Chondrocyte (in vitro differentiated cells): ENCODE measurements at places on chromosomes 1 and 21.

DNA sequence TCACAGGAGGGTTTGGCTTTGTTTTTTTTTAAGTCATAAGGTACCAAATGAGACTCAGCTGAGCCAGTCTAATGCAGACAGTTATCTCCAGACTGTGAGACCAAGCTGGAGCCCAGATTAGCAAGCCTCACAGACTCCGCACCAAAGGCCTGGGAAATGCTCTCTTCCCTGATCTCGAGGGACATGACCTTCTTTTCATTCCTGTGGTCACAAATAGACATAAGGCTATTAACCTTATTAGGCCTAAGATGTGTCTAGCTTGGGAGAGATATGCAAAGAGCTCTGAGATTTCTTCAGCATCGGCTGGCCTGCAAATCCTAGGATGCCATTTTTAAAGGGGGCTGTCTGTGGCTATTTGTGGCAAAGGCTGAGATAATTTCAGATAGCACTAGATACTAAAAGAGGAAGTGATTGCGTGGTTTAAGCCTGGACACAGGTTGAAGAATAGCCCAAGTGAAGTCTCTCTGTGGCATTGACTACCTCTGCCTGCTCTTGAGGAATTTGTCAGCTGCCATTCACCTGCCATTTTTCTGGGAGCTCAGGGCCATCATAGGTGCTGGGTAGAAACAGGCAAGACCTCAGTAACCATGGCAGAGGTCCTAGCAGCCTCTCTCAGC lies 301.3 kb downstream of the SIPA1L2 start:
- peak overlapping the region; percentile 43 for H3K27ac ChIP-seq
- H3K4me1 ChIP-seq: peaks cover 20% of the 10 kb centered on the region
- H3K27me3 ChIP-seq: peaks cover 4% of the 10 kb centered on the region
- H3K36me3 ChIP-seq: no peaks in the 10 kb centered on the region

GRCh38 chr1:71783071-71783470 lies 499.3 kb downstream of the NEGR1 start:
- H3K4me3 ChIP-seq: no peak overlapping the region
- no peaks in the 10 kb centered on the region for H3K4me1 ChIP-seq
- H3K27me3 ChIP-seq: no peaks in the 10 kb centered on the region
- no peak for DNase-seq
- no peak overlapping the region for H3K27ac ChIP-seq
- H3K36me3 ChIP-seq: no peaks in the 10 kb centered on the region

DNA sequence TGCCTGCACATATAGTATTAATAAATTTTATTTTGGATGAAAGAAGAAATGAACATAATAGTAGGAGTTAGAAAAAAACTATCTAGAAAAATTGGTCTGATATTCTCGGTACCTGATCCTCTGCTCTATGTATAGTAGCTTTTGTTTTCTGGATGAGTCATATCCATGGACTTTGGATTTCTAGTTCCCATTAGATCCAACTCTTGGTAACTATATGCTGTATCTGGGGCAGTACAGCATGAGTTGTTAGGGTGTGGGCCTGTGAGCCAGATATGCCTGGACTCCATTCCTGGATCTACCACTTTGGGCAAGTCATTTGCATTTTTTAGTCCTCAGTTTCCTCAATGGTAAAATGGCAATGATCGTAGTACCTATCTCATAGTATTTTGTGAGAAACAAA lies 372.2 kb upstream of the PKN2 start:
- H3K27me3 ChIP-seq: peaks cover 14% of the 10 kb centered on the region
- no peak for DNase-seq
- no peak overlapping the region for H3K27ac ChIP-seq
- no peaks in the 10 kb centered on the region for H3K4me1 ChIP-seq
- H3K36me3 ChIP-seq: peaks cover 2% of the 10 kb centered on the region

GRCh38 chr1:2192031-2192995 lies 2.3 kb downstream of the FAAP20 start:
- DNase-seq: no peak
- peaks cover 33% of the 10 kb centered on the region for H3K4me1 ChIP-seq
- no peaks in the 10 kb centered on the region for H3K36me3 ChIP-seq
- H3K27ac ChIP-seq: peak overlapping the region; percentile 83
- H3K27me3 ChIP-seq: no peaks in the 10 kb centered on the region
- H3K4me3 ChIP-seq: peak overlapping the region; percentile 57

DNA sequence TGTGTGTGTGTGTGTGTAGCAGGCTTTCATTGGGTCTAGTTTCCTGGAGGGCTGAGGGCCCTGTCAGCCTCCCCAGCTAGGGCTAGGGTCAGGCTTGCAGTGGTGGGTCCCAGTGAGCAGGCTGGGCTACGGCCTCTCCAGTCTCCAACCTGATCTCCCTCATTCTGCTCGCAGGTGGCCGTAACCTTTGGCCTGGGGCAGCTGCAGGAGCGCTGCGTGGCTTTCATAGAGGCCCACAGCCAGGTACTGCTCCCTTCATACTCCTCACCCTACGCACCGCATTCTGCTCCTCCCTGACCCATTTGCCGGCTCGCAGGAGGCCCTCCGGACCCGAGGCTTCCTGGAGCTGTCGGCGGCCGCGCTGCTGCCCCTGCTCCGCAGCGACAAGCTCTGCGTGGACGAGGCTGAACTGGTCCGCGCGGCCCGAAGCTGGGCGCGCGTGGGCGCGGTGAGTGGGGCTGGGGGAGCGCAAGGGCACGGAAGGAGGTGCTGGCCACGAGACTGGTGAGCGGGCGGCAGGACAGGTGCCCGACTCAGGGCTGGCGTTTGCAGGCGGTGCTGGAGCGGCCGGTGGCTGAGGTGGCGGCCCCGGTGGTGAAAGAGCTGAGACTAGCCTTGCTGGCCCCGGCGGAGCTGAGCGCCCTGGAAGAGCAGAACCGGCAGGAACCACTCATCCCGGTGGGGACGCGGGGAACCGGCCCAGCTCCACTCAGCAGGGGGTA lies 4.7 kb downstream of the BTBD19 start:
- no peak overlapping the region for H3K4me3 ChIP-seq
- no peaks in the 10 kb centered on the region for H3K27me3 ChIP-seq
- DNase-seq: peak; percentile 94
- H3K36me3 ChIP-seq: peaks cover 13% of the 10 kb centered on the region
- peak overlapping the region; percentile 17 for H3K27ac ChIP-seq

DNA sequence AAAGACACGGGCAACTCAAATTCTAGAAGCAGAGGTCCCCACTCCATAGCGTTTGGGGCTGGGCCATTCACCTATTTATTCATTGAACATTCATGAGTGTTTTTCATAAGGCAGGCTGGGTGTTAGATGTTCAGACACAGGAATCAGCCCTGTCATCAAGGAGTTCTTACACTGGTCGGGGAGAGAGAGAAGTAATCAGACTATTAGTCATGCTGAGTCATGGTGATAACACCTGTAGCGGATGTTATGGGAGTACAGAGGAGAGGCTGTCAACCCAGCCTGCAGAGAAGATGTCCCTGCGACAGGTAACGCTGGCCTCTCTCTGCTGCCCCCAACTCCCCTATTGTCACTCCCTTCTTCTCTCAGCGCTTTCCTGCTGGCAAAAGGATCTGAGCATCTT lies 17.2 kb downstream of the LY9 start:
- no peaks in the 10 kb centered on the region for H3K27me3 ChIP-seq
- no peak for DNase-seq
- H3K27ac ChIP-seq: no peak overlapping the region
- H3K4me3 ChIP-seq: no peak overlapping the region
- H3K4me1 ChIP-seq: no peaks in the 10 kb centered on the region

GRCh38 chr21:39630827-39631226 lies 18.1 kb downstream of the B3GALT5 start:
- peaks cover 36% of the 10 kb centered on the region for H3K4me1 ChIP-seq
- H3K36me3 ChIP-seq: no peaks in the 10 kb centered on the region
- peak overlapping the region; percentile 36 for H3K27ac ChIP-seq

DNA sequence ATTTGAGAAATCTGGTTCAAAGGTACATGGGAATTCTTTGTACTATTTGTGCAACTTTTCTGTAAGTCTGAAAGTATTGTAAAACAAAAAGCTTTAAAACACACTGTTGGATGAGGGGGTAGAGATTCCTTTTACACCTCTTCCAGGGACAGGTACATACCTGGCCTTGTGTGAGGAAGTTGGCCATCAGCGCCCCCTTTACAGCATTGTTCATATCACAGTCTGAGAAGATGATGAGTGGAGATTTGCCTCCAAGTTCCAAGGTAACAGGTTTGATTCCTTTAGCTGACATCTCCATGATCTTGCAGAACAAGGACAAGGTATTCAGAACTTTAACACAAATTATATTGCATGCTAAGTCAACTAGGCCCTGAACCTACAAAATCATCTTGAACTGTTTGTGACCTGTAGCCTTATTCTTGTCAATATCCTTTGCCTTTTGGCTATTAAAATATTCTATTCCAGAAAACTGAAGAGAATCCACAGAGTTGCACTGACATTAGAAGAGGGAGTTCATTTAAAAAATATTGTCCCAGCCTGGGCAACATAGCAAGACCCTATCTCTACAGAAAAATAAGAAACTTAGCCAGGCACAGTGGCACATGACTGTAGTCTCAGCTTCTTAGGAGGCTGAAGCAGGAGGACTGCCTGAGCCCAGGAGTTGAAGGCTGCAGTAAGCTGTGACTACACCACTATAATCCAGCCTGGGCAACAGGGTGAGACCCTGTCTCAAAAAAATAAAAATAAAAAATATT lies 18.9 kb downstream of the ALDH9A1 start:
- no peak for DNase-seq
- peaks cover 35% of the 10 kb centered on the region for H3K36me3 ChIP-seq
- H3K4me3 ChIP-seq: no peak overlapping the region
- H3K27ac ChIP-seq: no peak overlapping the region
- no peaks in the 10 kb centered on the region for H3K27me3 ChIP-seq

GRCh38 chr21:34886240-34887104 lies 162.6 kb downstream of the RUNX1 start:
- peak overlapping the region; percentile 96 for H3K27ac ChIP-seq
- no peak for DNase-seq
- peak overlapping the region; percentile 81 for H3K4me3 ChIP-seq

GRCh38 chr1:201883266-201883665 lies 5.4 kb upstream of the SHISA4 start:
- H3K36me3 ChIP-seq: no peaks in the 10 kb centered on the region
- DNase-seq: no peak
- peaks cover 50% of the 10 kb centered on the region for H3K4me1 ChIP-seq
- no peak overlapping the region for H3K4me3 ChIP-seq
- H3K27me3 ChIP-seq: no peaks in the 10 kb centered on the region

DNA sequence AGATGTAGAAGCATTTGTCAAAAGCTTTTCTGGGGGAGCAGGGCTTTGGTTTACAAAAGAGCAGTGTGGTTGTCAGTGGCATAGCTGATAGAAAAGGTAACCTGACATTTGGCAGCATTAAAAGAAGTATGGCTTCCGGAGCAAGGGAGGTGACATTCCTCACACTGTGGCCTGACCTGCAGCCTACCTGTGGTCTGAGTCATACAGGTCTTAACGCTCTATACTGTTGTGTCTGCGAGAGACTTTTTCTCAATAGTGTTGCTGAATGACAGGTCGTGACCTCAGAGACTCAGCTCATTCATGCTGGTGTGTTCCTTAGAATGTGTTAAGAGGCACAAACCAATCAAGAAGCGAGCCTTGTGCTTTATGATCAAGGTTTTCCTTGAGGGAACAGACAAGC lies 19.3 kb downstream of the PHGDH start:
- H3K36me3 ChIP-seq: peaks cover 57% of the 10 kb centered on the region
- no peak overlapping the region for H3K27ac ChIP-seq
- no peaks in the 10 kb centered on the region for H3K4me1 ChIP-seq
- H3K4me3 ChIP-seq: no peak overlapping the region

- no peak overlapping the region for H3K27ac ChIP-seq
- no peaks in the 10 kb centered on the region for H3K36me3 ChIP-seq
- DNase-seq: peak; percentile 90
- no peaks in the 10 kb centered on the region for H3K4me1 ChIP-seq
- H3K4me3 ChIP-seq: no peak overlapping the region
- H3K27me3 ChIP-seq: no peaks in the 10 kb centered on the region
These were observed 5.9 kb upstream of the KIF17 start for GRCh38 chr1:20723537-20724363.

DNA sequence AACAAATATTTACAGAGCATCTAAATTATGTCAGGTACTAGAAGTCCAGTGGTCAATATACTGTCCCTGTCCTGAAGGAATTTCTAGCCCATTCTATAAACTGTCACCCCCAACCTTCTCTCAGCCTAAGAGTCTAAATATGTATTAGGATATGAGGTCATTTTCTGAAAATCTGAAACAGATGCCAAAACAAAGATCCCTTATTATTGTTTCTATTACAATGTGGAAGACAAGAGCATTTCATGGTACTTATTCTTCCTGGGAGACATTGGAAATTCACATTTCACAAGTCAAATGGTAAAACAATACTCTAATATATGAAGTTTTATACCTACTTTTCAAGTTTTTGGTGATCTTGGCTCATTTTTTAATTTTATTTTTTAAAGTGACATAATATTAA lies 2.6 kb downstream of the CLCA1 start:
- peaks cover 24% of the 10 kb centered on the region for H3K4me1 ChIP-seq
- no peaks in the 10 kb centered on the region for H3K36me3 ChIP-seq
- no peaks in the 10 kb centered on the region for H3K27me3 ChIP-seq

DNA sequence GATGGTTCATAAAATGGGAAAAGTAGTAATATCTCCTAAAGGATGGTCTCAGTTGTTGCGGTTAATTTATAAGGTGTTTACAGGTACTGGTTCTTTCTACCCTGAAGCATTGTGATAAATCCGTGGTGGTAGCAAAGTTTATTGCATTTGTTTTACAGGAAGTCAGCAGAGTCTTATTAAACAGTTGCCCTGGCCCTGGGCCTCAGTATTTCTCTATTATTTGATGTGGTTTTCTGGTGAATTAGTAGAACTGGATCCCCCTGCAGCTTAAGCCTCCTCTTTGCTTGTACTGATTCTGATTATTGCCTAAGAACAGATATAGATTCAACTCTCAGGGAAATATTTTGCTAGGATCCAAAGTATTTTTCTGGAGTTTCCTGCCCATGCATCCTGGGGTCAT lies 76.4 kb upstream of the CD55 start:
- H3K4me1 ChIP-seq: peaks cover 11% of the 10 kb centered on the region
- peaks cover 2% of the 10 kb centered on the region for H3K27me3 ChIP-seq
- DNase-seq: no peak
- no peak overlapping the region for H3K27ac ChIP-seq
- no peak overlapping the region for H3K4me3 ChIP-seq
- no peaks in the 10 kb centered on the region for H3K36me3 ChIP-seq

- no peak overlapping the region for H3K27ac ChIP-seq
- H3K36me3 ChIP-seq: no peaks in the 10 kb centered on the region
- peaks cover 6% of the 10 kb centered on the region for H3K4me1 ChIP-seq
These were observed 144.1 kb downstream of the OMA1 start for GRCh38 chr1:58402444-58402843.

- H3K27ac ChIP-seq: no peak overlapping the region
- no peaks in the 10 kb centered on the region for H3K4me1 ChIP-seq
- H3K36me3 ChIP-seq: no peaks in the 10 kb centered on the region
These were observed 89.7 kb downstream of the DIRAS3 start for GRCh38 chr1:67960766-67961165.
